D721Med (cell line): ENCODE measurements at places on chromosomes 7 and 10.
A peak's percentile ranks its signal among the peaks of the same experiment; 100 is the strongest.

DNA sequence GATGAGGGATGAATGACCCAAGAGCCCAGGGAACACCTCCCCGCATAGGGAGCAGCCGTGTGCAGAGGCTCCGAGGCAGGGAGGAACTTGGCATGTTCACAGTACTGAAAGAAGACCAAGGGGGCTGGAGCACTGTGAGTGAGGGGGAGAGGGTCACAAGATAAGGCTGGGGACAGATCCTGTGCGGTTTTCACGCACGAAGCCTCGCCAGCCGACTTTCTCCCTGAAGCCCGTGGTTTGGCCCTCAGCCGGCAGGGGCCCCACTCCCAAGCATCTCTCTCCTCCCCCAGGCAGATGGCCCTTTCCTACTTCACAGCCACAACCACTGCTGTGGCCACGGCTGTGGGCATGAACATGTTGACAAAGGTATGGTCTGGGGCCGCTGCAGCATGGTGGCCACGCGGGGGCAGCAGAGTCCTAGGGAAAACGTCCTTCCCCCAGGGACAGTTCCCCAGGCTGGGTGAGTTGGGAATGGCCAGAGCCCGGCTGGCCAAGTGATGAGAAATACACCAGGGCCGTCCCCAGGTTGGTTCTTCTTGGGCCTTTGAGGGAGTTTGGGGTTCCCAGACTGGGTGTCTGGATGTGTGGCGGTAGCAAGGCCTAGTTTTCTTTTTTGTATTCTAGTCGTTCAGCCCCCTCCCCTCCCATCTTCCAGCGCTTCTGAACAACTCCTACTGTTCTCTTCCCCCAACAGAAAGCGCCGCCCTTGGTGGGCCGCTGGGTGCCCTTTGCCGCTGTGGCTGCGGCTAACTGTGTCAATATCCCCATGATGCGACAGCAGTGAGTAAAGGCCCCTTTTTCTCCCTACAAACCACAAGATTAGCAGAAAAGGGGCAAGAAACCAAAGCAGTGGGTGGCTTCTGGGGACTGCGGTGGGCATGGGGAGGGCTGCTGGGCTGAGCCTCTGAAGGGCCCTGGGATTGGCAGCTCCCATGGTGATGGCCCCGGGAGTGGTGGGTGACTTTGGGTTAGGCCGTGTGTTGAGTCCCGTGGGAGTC lies 14.4 kb upstream of the WBP1L start:
- DNase-seq: peak; percentile 68

DNA sequence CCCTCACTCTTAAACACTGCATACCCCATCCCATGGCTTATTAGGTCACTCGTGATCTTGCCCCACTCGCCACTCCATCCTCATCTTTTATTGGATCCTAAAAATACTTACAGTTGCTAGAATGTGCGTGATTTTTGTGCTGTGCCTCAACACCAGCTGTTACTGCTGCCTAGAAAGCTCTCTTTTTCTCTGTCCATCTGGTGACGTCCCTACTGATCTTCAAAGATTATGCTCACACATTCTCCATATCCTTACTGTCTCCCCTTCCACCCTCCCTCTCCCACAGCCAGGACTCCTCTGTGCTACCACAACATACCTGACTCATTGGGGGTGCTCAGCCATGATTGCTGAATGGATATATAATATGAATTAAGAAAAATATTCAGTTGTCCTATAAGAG lies 42.0 kb downstream of the CDK6 start:
- DNase-seq: no peak

DNA sequence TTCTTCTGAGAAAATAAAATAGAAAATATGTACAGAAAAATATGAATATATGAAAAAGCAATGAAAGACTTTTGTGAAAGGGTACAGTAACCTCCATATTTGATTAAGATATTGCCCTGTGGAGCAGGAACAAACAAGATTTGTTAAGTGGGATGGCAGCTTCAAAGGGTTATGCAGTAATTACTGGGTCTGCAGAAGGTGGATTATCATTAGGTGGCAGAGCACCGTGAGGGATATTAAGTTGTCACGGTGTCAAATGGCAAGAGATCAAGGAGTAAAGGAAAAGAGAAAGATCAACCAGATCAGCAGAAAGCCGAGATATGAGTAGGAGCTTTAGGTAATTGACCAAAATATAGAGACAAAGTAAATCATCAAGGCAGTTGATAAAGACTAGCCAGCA lies 44.1 kb downstream of the DGKB start:
- DNase-seq: no peak

DNA sequence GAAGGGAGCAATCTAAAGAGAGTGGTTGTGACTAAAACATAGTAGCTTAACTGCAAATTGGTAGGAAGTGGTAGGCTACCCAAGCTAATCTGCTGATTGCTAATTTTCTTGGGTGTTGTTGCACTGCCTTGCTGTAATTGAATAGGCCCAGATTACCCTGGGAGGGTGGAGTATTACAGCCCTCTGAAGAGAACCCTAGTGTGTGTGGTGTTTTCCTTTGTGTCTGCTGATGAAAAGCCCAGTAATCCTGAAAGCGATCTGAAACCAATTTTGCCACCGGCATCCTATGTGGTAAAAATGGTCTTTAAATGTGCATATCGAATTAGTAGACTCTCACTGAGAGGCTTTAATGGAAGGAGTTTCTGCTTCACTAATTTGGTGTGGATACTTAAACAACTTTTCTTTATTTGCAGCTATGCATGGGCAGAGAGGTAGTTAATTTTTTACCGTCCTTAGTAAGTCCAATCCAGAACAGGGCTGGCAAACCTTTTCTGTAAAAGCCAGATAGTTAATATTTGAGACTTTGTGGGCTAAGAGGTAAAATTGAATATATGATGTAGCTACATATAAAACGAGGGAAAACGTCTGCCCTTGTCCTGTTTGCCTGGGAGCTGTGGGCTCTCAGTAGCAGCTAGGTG lies 92.5 kb downstream of the CSTF2T start:
- no peak for DNase-seq

DNA sequence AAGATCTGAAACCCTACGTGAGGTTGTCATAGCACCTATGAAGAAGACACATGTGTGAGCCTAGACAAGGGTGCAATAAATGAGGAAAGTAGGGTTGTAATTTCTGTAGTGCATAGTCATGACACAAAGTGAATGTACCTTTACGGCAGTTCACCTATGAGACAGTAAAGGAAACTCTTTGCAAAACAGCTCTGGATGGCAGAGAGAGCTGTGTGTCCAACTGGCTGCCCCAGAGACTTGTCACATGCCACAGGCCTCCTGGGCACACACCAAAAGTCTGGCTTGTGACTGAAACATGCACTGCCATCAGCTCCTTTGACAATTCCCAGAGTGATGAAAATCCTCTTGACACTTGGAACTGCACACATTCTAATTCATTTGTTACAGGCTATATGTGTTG lies 90.7 kb upstream of the NAMPT start:
- no peak for DNase-seq

- DNase-seq: no peak
These were observed 114.8 kb downstream of the SDK1 start for GRCh38 chr7:3415861-3416312.

DNA sequence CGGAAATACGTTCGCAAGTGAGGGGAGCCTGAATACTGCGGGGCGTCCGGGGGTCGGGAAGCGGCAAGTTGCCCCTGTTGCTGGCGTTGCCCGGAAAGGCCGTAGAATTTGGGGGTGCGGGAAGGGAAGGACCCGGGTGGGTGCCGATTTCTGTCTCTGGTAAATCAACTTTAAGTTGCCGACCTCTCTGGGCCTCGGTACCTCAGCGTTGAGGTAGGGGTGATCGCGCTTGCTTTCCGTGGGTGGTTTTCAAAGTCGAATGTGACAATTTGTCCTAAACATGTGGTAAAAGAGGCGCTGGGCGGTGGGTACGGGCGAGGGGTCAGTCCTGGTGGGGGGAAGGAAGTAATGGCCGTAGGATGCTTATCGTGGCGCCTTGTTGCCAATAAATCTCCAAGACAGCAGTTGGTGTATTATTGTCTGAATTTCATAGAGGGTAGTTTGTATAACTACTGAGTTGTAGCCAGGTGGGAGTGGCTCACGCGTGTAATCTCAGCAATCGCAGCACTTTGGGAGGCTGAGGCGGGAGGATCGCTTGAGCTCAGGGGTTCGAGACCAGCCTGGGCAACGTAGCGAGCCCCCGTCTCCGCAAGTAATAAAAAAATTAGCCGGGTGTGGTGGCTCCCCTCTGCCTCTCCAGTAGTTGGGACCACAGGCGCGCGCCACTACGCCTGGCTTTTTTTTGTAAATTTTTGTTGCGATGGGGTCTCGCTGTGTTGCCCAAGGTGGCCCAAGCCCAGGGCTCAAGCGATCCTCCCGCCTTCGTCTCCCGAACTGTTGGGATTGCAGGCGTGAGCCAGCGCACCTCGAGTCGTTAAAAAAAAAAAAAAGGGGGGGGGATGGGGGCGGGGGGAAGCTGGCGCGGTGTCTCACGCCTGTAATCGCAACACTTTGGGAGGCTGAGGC lies 644 bp downstream of the BUD23 start:
- no peak for DNase-seq

DNA sequence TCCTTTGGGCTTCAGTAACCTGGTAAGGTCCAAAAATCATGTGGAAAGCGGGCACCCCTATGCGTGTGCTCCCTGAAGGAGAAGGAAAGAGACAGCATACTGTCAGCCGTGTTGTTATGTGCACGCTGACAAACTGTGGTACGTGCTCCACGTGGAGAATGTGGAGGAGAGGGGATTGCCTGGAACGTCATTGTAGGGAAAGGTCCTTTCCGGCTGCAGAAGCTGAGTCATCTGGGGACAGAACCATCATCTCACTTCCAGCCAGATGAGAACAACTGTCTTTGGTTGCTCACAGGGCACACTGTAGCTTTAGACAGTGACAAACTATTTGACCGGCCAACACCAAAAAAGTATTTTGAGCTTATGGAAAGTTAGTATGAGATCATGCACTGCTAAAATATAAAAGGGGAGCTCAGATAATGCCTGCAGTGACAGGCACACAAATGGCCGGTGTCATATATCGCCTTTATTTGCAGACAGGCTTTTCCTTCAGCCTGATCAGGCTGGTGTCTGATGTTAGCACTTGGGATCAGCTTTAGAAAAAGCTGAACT lies 38.8 kb upstream of the GRB10 start:
- DNase-seq: no peak

DNA sequence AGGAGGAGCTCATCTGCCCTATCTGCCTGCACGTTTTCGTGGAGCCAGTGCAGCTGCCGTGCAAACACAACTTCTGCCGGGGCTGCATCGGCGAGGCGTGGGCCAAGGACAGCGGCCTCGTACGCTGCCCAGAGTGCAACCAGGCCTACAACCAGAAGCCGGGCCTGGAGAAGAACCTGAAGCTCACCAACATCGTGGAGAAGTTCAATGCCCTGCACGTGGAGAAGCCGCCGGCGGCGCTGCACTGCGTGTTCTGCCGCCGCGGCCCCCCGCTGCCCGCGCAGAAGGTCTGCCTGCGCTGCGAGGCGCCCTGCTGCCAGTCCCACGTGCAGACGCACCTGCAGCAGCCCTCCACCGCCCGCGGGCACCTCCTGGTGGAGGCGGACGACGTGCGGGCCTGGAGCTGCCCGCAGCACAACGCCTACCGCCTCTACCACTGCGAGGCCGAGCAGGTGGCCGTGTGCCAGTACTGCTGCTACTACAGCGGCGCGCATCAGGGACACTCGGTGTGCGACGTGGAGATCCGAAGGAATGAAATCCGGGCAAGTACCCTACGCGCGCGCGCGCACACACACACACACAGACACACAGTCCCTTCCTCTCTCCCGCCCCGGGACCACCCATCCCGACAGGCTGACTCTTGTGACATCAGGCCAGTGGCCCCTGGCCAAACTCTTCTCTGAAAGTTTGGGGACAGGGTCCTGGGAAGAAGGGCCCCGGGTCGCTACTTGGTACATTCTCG lies 538 bp downstream of the TRIM8 start:
- DNase-seq: no peak

DNA sequence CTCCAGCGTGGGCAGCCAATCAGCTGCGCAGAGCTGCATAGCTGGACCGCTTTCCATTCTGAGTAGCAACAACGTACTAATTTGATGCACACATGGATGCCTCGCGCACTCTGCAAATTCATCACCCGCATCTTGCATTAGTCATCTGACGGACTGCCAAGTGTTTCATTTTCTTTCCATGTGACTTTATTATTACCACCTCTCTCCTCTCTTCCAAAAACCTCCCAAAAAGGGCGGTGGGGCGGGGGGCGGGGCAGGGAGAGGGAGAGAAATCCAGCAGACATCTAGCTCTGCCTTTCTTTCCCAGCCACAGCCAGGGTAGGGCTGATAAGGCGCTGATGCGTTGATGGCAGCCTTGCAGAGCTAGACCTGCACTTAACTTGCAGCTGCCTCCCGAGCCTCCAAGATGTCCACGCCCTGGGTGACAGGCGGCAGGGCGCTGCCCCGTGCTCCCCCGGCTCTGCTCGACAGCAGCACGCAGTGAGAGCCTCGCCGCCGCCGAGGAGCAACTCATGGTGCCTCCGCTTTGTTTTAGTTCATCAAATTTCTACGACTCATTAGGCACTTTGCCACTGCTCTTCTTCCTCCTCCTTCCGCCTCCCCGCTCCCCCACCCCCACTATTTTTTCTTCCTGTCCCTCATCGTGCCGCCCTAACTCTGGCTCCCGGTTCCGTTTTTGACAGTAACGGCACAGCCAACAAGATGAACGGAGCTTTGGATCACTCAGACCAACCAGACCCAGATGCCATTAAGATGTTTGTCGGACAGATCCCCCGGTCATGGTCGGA lies 147.3 kb downstream of the CELF2 start:
- no peak for DNase-seq

- DNase-seq: no peak
These were observed 90.4 kb upstream of the FAM171A1 start for GRCh38 chr10:15461353-15462108.

- no peak for DNase-seq
These were observed 10.0 kb upstream of the TNS3 start for GRCh38 chr7:47591655-47592572.

GRCh38 chr7:116897661-116898060 lies 35.3 kb downstream of the CAPZA2 start:
- no peak for DNase-seq

DNA sequence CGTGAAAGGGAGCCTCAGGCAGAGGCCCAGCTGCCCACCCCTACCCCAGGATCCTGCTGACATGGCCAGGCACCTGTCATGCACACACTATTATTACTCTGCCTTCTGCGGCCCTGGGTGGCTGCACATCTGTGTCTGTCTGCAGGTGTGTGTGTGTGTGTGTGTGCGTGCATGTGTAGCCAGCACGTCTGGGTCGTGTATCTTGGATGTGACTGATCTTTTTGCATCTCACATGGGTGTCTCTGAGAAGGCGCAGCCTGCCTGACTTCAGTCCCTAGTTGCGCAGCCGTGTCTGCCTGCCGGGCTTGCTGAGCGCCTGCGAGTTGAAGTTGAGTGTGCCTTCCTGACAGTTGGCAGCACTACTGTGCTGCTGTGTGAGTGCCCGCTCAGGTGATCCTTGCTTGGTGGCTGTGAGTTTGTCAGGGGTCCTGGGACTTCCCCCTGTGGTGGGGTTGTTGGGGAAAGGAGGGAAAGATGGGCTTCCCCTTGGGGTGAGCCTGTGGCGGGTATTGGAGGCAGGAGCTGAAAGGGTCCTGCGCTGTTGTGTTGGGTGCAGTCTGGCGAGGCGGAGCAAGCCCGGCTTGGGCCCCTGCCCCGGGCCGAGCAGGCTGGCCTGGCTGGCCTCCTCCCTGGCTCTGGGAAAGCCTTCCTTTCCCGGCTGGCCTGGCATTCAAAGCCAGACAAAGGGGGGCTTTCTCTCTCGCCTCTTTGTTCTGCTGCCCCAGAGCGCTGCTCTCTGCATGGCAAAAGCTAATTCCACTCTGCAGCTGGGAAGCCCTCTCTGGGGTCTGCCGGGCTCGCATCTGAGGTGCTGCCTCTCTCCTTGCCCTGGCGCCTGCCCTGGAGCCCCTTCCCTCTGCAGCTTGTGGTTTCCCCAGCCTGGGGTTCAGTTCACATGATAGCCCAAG lies 4.9 kb downstream of the TRIM8 start:
- no peak for DNase-seq
